ENCODE measurements at places on chromosomes 11 and 22. TPM values are rescaled to one million over a fixed set of nuclear protein-coding genes. Genes with fewer than 3 reads are reported as not detected.

GRCh38 chr11:2263071-2263565, 7.3 kb downstream of the ASCL2 start:
- no peak for DNase-seq

- DNase-seq = no peak
These were observed 16.8 kb downstream of the APOL6 start for GRCh38 chr22:35664955-35665587.

DNA sequence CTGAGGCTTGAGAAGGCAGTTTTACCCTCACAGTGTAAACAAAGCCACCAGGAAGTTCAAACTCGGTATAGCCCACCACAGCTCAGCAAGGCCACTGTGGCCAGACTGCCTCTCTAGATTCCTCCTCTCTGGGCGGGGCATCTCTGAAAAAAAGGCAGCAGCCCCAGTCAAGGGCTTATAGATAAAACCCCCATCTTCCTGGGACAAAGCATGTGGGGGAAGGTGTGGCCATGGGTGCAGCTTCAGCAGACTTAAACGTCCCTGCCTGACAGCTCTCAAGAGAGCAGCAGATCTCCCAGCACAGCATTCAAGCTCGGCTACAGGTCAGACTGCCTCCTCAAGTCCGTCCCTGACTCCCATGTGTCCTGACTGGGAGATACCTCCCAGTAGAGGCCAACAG, 69.7 kb downstream of the TTC28 start:
- no peak for DNase-seq

DNA sequence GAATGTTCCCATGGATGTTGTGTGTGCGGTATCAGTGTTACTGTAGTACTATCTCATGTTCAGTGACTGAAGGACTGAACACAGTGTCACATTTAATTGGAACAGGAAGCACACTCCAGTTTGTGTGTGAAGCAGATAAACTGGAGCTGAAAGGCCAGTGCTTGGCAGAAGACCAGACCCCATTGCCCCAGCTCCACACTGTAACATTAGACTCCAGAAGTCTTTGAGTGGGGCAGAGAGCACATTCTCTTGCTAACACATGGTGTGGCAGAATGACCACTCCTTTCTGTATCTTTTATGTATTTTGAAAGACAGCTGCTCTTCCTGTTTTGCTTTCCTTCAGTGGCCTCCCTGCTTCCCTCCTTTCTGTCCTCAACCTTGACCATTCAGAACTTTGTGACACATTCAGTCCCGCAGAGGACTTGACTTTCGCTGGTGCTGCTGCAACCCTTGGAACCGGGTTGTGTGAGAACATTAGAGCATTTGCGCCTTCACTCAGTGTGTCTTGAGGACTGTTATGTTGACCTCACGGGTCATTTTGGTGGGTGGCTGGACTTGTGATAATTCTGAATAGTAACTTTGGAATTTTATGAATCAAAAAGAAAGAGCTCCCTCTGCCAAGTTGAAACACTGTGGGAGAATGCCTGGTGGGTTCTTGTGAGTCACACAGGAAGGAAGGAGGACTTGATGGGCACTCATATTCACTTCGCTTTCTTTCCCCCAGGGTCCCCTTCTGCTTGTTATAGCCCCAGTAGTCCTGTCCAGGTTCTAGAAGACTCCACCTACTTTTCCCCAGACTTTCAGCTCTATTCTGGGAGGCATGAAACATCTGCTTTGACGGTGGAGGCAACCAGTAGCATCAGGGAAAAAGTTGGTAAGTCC, 26.4 kb downstream of the AMOTL1 start:
- no peak for DNase-seq

- no peak for DNase-seq
These were observed 91.6 kb upstream of the SLC22A12 start for GRCh38 chr11:64499261-64500004.

DNA sequence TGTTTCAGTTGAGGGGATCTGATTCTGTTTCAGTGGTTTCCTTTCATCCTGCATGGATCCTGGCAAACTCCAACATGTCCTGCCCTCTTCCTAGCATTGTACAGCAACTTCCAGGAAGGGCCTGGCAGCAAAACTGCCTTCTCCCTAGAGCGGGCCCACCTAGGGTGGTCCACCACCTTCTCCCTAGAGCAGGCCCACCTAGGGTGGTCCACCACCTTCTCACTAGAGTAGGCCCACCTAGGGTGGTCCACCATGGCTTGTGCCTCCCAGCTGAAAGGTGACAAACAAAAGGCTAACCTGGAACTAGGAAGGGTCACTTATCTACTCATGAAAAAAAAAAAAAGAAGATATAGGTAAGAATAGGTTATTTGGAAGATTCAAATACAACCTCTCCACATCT, 92.2 kb downstream of the NTM start:
- DNase-seq = no peak

- no peak for DNase-seq
These were observed 1088.2 kb downstream of the TBC1D22A start for GRCh38 chr22:47850644-47851151.

DNA sequence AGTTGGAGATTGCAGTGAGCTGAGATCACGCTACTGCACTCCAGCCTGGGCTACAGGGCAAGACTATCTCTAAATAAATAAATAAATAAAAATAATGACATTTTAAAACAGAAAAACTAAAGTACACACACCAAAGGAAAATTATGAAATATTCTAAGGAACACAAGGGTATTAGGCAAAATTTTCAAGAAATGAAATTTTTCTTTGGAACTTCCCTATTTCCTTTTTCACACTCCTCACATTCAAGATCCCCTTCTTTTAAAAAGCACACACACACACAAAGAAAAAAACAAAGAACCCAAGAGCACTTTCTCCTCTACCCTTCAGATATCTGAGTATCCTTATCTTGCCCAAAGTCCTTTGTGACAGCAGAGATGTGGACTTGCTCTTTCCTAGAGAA, 92.8 kb downstream of the CCDC73 start:
- DNase-seq = no peak

GRCh38 chr22:30878516-30879414, 89.8 kb downstream of the MORC2 start:
- no peak for DNase-seq

GRCh38 chr22:33049119-33049729, 9.0 kb downstream of the SYN3 start:
- peak; percentile 62 for DNase-seq

DNA sequence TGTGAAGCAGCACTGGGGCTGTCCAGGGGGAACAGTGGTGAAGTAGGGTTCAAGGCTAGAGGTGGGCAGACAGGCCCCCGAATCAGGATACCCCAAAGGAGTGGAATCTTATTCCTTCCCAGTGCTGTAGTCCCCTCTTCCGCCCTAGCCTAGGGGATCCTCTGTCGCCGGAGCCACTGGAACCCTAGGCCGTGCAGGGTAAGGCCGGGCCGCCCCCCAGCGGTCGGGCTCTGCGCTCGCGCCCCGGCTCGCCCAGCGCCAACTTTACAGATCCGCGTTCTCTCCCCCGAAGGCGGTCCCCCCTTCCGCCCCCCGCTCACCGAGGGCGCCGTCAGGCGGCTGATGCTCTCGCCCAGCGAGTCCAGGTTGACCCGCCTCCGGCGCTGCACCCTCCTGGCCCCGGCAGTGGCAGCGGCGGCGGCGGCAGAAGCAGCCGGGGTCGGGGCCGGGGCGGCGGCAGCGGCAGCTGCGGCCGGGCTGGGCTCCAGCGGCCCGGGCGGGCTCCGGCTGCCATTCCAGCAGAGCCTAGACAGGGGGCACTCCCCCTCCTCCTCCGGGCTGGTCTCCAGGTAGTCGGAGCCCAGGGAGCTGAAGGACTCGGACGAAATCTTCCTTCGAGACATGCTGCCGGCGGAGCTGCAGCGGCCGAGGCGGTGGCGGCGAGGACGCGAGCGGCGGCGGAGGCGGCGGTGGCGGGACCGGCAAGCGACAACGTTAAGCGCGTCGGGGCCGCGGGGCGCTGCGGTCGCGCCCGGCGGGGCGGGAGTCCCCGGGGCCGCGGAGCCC, 650 bp downstream of the GUCY1A2 start:
- DNase-seq = no peak

- no peak for DNase-seq
These were observed 345.0 kb downstream of the TBC1D22A start for GRCh38 chr22:47107431-47107830.

- DNase-seq = no peak
These were observed 100.0 kb upstream of the ARHGAP20 start for GRCh38 chr11:110812086-110812733.

GRCh38 chr11:62446091-62446490, 27.3 kb downstream of the SCGB1A1 start:
- peak; percentile 37 for DNase-seq

GRCh38 chr11:36376888-36377758, 81.0 kb downstream of the PRR5L start:
- peak; percentile 76 for DNase-seq

GRCh38 chr11:1822648-1823375, 12.0 kb upstream of the SYT8 start:
- DNase-seq = no peak

DNA sequence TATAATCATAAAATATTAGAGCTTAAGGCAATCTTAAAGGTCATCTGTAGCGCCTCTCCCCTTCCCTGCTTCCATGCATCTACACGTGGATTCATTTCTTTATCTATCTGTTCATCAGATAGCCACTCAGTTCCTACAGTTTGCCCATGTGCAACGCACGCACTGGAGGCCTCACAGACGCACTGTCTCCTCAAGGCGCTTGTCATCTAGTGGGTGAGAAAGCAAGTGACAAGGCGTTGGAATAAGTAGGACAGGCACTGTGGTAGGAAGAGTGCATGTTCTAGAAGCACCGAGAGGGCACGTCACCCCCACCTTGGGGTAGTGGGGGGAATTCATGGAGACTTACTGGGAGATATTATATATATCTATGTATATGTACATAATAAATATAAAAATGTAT, 20.8 kb upstream of the JAM3 start:
- DNase-seq = no peak

DNA sequence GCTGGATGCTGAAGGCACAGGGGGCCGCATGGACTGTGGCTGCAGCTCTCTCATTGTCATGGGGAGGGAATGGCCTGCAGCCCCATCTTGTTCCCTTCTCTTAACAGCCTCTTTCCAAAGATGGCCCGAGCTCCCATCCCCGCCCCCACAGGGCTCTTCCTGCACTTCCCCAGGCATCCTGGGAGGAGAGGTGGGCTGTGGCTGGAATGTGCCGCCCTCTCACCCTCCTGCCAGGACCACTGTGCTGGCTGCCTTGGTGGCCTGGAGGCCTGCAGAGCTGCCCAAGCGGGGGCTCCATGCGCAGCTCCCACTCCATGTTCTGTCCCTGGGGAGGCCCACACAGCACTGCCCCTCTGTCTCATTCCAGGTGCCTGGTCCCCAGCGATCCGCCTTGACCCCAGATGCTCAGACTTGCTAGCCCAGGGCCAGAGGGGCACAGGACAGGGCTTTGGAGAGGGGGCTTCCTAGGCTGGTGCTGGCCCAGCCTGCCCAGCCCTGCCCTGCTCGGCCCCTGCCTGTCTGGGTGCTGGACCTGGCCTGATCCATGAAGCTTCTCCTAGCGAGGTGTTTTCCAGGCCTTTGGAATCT, 56.6 kb downstream of the RTN4R start:
- DNase-seq = no peak

GRCh38 chr11:92765965-92766371, 203.5 kb upstream of the MTNR1B start:
- no peak for DNase-seq

DNA sequence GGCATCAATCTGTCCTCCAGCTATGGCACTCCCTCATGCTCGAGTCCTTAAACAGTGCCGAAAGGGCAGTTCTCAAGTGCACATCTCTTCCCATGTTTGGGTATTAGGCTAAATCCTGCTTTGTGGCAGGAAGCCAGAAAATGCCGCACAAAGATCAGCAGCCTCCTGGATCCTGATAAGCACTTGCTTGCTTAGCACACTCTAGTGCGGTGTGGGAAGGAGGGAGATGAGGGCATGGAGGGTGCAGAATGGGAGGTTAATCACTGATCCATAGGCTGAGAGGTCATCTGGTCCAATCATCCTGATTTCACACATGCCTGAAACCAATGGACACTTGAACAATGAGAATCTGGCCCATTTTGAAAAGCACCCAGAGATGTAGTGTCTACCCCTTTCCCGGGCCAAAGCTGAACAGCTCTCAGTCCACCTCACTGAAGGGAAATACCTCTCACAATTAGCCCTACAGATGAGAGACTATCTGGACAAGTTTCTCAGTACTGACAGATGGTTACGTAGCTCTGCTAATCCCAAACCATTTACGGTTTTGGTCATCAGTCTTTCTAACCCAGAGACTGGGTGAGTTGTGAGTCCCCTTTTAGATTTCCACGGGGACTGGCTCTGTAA, 29.8 kb upstream of the CHRM4 start:
- DNase-seq = no peak

KIRREL3 gene
- 0.28 TPM for total RNA-seq

RFPL3 gene
- not detected for total RNA-seq

SERPINH1 gene
- 141 TPM for total RNA-seq

ABCC8 gene
- 0.52 TPM for total RNA-seq

GAL3ST3 gene
- not detected for total RNA-seq

CARD16 gene
- not detected for total RNA-seq

SLC22A6 gene
- not detected for total RNA-seq

All from HT-29 (cell line).